ENCODE measurements at places on chromosomes 4 and X. TPM values are rescaled to one million over a fixed set of nuclear protein-coding genes. Genes with fewer than 3 reads are reported as not detected.
A peak's percentile ranks its signal among the peaks of the same experiment; 100 is the strongest.

- no peak overlapping the region for H3K27ac ChIP-seq
- H3K36me3 ChIP-seq, result no peaks in the 10 kb centered on the region
- H3K27me3 ChIP-seq, result no peaks in the 10 kb centered on the region
- H3K4me3 ChIP-seq, result no peak overlapping the region
These were observed 44.6 kb upstream of the ANKRD50 start for GRCh38 chr4:124757126-124757525.

DNA sequence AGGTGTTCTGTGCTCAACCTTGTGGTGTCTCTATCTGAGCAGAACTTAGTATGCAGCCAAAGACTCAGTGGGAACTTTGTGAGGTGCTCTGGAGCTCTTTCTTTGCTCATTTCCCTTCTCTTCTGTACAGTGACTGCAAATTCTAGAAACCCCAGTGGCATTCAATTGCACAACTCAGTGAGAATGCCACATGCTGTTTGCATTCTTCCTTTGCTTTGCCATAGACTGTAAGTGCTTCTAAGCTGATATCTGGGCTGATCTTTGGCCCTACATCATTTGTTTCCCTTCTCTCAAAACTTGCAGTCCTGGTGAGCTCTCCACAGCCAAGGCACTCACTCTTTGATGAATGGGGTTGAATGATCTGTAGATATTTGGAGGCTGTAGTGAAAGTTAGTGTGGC lies 7.0 kb downstream of the PNMA3 start:
- no peaks in the 10 kb centered on the region for H3K36me3 ChIP-seq
- no peak overlapping the region for H3K27ac ChIP-seq
- no peak overlapping the region for H3K4me3 ChIP-seq
- no peaks in the 10 kb centered on the region for H3K4me1 ChIP-seq

GRCh38 chr4:155602351-155603140 lies 64.1 kb upstream of the GUCY1A1 start:
- H3K36me3 ChIP-seq, result no peaks in the 10 kb centered on the region
- H3K4me1 ChIP-seq, result no peaks in the 10 kb centered on the region
- H3K27me3 ChIP-seq, result no peaks in the 10 kb centered on the region

- peaks cover 6% of the 10 kb centered on the region for H3K4me1 ChIP-seq
- H3K4me3 ChIP-seq, result peak overlapping the region; percentile 51
- peak; percentile 50 for DNase-seq
- no peaks in the 10 kb centered on the region for H3K27me3 ChIP-seq
- H3K36me3 ChIP-seq, result no peaks in the 10 kb centered on the region
- H3K27ac ChIP-seq, result peak overlapping the region; percentile 73
These were observed 550 bp downstream of the ADGRA3 start for GRCh38 chr4:22515145-22515887.

- DNase-seq, result no peak
- H3K36me3 ChIP-seq, result no peaks in the 10 kb centered on the region
- no peak overlapping the region for H3K27ac ChIP-seq
- no peaks in the 10 kb centered on the region for H3K27me3 ChIP-seq
- no peaks in the 10 kb centered on the region for H3K4me1 ChIP-seq
These were observed 87.6 kb upstream of the TSPAN7 start for GRCh38 chrX:38473701-38474100.

TEX13C gene
- not detected for total RNA-seq
